ENCODE measurements at places on chromosomes 1 and 21.
A peak's percentile ranks its signal among the peaks of the same experiment; 100 is the strongest.

DNA sequence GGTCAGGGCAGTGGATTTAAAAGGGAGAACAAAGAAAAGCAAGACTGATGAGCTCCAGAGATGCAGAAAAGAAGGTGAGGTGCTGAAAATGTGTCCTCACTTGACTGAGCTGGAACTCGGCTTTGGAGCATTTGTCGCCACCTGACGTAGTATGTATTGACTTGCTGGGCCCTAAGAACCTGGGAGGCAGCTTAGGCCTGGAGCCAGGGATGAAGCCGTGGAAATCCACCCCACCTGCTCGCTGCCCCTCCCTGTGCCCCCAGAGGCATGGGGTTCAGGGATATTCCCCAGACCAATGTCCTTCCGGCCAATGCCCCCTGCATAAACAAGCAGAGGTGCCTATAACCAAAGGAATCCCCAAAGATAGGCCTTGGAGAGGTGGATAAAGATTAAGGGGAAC is 14.3 kb downstream of the MRAP start:
- no peak for DNase-seq

DNA sequence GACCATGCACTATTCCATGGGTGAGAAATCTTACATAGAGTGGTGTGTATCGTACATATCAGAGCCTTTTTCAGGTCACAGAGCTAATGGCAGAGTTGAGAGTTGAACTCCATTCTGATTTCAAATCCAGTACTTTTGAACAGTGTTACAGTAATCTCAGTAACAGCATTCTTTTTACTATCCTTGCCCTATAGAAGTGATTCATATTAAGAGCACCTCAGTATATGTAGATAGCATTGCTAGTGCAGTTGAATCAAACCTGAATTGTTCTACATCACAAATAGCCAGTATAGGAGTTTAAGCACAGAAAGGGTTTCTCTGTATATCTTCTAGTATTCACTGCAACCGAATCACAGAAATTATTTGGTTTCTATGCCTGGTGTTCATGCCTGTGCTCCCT is 11.4 kb upstream of the GBP6 start:
- DNase-seq, result no peak

DNA sequence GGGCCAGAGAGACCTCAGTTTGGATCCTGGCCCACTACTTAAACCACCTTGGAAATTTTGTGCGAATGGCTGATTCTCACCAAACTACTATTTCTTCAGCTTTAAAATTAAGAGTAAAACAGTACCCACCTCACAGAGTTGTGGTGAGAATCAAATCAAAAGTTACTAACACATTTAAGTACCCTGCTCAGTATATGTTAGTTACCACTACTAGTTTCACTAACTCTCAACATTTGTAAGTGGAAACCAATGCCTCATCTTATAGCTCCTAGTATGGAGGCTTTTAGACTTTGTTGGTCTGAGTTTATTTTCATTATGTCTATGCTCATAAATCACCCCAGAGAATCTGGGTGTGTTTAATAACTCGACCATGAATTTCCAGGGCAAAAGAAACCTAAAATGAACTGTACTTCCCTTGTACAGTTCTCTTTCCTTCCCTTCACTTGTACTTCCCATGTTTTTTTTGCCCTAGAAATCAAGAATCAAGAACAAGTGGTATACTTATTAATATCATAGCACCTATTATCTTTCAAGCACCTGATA is 11.6 kb upstream of the SERBP1 start:
- no peak for DNase-seq

DNA sequence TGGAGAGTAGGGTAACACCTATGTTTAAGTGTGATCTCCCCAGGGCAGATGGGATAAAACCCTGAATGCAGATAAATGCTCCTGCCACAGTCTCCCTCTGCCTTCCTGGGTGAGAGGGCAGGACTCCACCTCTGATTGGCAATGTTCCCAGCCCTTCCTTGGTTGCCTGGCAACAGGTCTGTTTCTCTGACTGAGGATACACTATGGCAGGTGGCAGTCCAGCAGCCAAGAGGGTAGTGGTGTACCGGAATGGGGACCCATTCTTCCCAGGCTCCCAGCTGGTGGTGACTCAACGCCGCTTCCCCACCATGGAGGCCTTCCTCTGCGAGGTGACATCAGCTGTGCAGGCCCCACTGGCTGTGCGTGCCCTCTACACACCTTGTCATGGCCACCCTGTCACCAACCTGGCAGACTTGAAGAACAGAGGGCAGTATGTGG is at the start of gene DCDC2B:
Gene DCDC2B (plus strand): TSS at position 199 of the 438 bp plus-strand sequence. CDS start 5 bp downstream, at position 204.
- peak; percentile 27 for DNase-seq

GRCh38 chr21:46208761-46209721 is 19.5 kb downstream of the LSS start:
- no peak for DNase-seq

DNA sequence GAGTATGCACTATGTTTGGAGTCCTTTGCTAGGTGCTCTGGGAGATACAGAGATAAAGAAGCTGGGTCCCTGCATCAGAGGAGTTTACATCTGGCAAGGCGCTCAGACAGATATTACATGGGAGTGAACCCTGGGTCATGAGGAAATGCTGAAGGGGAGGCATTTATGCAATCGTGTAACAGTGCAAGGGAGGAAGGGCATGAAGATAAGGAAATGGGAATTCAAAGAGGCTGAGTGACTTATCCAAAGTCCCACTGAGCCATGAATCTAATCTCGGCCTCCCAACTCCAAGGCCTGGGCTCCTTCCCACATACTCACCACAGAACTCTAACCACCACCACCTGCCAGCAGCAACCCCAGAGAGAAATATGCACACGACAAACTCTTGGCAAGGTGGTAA is 51.6 kb downstream of the FAM163A start:
- DNase-seq, result no peak

GRCh38 chr1:222618880-222619596 is 1.1 kb downstream of the MIA3 start:
- no peak for DNase-seq

- no peak for DNase-seq
These were observed 4.3 kb downstream of the REN start for GRCh38 chr1:204161609-204162493.

DNA sequence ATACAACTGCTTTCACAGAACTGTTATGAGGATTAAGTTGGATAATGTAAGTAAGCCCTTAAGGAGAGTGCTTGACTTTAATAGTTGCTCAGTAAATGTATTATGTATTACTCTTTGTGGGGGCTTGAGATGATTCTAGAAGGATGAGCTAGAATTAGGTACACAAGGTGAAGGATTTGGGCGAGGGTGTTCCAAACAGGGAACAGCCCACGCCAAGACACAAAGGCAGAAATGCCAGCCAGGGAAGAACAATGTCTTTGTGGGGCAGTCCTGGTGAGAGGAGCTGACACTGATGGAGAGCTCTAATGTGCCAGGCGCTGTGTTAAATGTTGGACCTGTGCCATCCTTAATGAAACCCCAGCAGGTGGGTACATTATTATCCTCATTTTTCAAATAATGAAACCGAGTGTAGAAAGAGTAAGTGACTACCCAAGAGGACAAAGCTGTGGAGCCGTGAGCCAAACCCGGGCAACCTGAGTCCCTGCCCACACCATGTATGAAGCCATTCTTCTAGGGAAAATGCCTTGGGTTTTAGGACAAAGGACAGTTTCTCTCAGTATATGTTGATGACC is 362.4 kb downstream of the HHAT start:
- no peak for DNase-seq

DNA sequence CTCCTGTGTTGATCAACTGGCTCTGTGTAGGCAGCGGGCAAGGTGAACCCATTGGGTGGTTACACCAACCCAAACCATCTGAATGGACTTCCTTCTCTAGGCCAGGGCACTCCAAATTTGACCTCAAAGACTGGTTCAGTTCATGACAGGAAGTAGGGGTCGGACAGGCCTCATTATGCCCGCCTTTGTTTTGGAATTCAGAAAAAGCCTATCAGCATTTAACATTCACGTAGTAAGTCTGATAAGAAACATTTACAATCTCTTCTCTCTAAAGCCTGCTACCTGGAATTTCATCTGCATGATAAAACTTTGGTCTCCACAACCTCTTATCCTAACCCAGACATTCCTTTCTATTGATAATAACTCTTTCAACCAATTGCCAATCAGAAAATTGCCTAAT is 97.1 kb upstream of the ETV3 start:
- DNase-seq, result no peak

DNA sequence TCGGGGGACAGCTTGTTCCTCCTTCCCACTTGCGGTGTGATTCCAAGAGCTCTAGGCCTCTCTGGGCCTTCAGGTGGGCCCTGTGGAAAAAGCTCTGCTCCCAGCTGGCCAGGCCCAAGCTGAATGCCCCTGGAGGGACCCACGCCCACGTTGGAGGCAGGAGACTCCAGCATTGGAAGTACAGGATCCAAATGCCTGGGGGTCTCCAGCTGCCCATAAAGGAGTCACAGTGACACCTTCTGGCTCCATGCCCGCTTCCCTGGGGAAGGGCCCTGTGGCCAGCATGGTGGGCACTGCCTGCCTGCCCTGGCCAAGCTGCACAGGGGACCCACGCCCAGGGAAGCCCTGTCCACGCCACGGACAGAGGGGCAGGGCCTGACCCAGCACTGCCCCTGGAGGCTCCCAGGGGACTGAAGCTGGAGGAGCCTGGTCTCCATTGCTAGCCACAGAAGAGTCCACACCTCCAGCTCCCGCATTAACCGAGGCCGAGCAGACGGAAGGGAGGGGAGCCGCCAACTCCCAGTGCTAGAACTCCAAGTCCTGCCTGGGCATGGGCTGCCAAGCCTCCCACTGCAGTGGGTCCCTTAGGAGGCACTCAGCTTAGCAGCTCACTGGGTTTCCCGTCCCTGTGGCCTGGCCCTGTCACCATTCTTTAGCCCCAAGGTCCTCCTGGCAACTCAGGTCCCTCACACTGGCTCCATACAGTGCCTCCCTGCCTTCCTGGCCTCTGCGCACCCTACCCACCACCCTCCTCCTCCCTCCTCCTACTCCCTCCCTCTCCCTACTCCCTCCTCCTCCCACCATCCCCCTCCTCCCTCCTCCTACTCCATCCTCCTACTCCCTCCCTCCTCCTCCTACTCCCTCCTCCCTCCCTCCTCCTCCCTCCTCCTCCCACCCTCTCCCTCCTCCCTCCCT is 41.9 kb downstream of the WNT9A start:
- DNase-seq, result no peak

DNA sequence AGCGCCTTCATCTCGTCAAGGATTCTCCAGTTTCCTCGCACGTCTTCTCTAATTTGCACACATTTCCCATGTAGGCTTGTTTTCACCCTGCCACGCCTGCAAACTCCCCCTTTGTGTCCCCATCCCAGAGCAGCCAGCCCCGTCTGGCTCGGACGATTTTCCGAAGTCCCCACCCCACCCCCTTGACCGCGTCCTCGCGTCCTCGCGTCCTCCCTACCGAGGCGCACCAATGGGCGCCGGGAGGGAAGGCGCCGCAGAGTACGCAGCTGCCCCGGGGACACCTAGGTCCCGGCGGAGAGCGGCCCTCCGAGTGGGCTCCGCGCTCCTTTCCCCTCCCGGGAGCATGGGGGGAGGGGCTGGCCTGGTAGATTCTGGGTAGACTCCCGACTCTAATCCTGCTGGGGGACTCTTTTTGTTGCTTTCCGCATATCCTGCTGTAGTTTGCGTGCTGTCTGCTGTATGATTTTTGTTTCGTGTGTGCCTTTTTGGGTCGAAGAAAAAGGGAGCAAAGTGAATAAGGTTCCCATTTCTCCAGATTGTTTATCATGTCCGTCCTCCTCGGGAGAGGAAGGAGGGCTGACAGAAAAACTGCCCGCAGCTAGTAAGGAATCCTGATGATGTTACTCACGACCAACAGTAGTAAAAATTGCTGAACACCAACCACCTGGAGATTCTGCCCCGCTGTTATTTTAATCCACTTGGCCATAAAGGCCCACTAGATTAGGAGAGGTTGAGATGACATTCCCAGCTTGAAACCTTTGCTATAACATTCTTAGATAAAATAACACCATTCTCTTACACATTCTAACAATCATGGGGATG is 1.5 kb downstream of the CACHD1 start:
- DNase-seq, result no peak

DNA sequence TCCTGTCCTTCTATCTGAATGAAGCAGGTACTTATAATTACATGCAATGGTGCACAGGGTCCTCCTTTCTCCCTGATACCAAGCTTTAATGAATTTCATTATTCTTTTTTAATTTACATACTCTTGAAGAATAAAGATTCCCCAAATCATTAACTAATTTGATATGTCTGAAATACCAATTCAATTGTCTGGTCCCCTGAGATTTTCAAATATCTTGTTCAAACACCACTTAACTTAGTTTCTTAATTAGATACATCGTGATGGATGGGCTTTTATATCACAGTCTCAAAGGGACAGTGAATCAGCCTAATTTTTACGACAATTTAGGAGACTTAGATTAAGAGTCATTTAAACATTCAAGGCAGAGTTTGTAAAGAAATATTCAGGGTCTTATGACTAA is 1054.6 kb downstream of the PLA2G4A start:
- DNase-seq, result no peak

DNA sequence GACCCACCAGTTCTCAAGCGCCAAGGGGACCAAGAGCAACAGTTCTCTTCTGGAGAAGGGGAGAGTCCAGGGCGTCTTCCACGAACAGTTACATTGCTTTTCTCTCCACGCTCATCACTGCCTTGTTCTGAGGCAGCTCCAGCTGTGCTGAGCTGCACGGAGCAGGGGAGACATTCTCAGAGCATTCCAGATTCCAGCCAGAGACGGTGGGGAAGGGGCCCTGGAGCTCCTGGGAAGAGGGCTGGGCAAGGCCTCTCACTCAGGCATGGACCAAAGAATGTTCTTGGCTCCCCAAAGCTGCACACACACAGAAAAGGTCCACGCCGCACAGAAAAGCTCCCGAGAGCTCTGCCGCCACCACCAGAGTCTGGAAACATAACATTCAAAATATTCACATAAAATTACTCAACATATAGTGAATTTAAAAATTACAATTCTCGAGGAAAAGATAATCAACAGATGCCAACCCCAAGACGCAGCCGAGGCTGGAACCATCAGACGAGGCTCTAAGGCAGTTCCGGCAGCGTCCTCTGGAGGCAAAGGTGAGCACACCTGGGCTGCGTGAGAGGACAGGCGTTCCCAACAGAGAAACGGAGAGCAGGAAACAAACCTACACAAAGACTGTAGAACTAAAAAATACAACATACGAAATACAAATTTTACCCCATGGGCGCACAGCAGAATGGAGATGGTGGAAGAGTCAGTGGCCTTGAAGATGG is 40.5 kb downstream of the UBE2G2 start:
- no peak for DNase-seq

DNA sequence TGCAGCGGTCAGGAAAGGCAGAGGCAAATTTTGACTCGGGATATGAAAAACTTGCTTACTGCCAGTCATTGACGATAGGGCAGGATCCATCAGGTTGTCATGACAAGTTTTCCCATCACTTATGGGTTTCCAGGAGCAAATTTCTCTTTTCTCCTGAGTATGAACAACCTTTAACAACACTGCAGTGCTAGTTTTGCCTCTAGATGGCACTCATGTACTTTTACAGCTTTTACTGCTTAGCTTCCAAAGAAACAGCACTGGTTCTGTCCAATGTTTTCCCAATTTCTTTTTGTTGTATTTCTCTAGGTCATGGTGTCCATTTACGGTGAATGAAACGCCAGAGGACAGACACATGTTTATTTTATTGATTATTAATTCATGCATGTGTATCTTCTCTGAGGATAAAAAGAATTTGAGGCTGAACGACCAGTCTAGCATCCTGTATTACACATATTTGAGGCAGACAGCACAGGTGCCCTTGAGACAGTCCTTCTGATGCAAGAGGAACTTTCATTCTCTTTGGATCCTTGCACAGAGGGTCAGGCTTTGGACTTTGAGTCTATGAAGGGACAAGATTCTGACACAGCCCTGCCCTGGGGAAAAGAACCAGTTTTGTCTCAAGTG is 112.3 kb upstream of the TRABD2B start:
- no peak for DNase-seq

- DNase-seq, result no peak
These were observed 94.3 kb downstream of the KCNJ6 start for GRCh38 chr21:37821786-37822450.
